ENCODE measurements at places on chromosomes 3 and 15.

DNA sequence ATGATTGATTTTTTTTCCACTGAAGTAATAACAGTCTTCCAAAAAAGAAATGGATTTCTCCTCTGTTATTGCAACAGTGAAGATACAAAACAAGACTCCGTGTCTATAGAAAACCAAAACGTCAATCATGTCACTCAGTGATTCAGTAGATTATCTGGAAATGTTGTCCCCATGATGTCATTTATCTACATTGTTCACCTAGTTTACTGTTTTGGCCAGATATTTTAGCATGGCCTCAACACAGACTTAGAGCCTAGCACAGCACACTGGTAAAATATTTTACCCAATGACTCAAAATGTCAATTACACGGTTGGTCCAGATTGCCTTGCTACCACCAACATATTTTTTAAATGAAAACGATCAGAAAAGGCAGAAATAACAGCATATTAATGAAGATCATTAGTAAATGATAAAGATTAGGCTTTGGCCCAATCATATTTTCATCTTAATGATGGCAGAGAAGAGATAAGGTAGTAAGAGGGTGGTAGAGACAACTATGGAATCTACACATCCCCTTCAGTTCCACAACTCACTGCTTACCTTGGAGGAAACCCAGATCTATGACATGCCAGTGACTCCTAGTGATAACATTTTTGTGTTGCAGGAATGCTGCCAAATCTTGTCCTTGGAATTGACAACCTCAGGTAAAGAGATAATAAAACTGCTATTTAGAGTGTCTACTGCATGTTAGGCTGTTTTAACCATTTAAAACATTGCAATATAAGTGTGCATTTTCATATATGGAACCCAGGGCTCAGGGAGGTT, 347.7 kb upstream of the ARPP21 start:
- H3K36me3 ChIP-seq, result no peaks in the 10 kb centered on the region
- H3K27me3 ChIP-seq, result no peaks in the 10 kb centered on the region
- H3K4me3 ChIP-seq, result no peak overlapping the region
- no peak for DNase-seq

- H3K27ac ChIP-seq, result peak overlapping the region; percentile 3
- no peak for DNase-seq
- no peak overlapping the region for H3K4me3 ChIP-seq
- no peaks in the 10 kb centered on the region for H3K27me3 ChIP-seq
- peaks cover 42% of the 10 kb centered on the region for H3K4me1 ChIP-seq
Observed at GRCh38 chr15:101185336-101185735, 66.5 kb downstream of the CHSY1 start.

- H3K36me3 ChIP-seq, result peaks cover 2% of the 10 kb centered on the region
- H3K27ac ChIP-seq, result no peak overlapping the region
- no peaks in the 10 kb centered on the region for H3K4me1 ChIP-seq
- DNase-seq, result no peak
- peaks cover 8% of the 10 kb centered on the region for H3K27me3 ChIP-seq
- no peak overlapping the region for H3K4me3 ChIP-seq
Observed at GRCh38 chr3:151811474-151811873, 2.4 kb upstream of the AADAC start.

- H3K4me1 ChIP-seq, result no peaks in the 10 kb centered on the region
- H3K36me3 ChIP-seq, result no peaks in the 10 kb centered on the region
- DNase-seq, result no peak
Observed at GRCh38 chr3:193187070-193187722, 53.8 kb upstream of the PLAAT1 start.

DNA sequence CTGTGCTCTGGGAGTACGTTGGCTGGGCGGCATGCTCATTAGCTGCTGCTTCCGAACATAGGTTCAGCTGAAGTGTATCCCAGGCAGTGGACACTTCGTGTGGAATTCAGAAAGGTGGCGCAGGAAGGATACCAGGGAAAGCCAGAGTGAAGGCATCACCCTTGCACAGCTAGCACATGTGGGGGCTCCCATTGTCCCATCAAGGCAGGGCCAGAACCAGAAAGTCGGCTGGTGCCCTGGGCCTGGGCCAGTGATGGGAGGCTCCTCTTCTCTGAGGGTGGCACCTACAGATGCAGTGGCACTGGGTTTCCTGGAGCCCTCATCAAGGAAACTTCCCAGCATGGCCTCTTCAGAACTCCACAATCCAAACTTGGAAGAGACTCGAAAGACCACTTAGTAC, 56.6 kb downstream of the PGPEP1L start:
- H3K36me3 ChIP-seq, result peaks cover 11% of the 10 kb centered on the region
- no peak overlapping the region for H3K4me3 ChIP-seq
- H3K27me3 ChIP-seq, result no peaks in the 10 kb centered on the region

DNA sequence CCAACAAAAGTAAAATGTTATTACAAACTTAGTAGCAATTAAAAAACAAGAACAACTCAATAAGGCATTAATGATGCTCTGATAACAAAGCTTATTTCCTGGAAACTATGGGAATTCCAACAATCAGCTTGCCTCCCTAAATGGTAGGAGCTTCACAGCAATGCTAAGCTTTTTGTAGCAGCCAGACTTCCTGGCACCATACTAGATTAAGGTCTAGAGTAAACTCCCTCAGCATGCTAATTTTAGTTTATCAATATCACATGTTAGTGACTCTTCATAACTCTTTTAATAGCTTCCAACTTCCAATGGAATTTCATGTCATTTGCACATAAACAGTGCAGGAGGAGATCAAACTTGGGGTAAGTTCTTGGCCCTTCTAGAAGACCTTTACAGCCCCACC, 782.0 kb downstream of the MCTP2 start:
- no peak overlapping the region for H3K27ac ChIP-seq
- DNase-seq, result no peak
- H3K27me3 ChIP-seq, result no peaks in the 10 kb centered on the region
- no peaks in the 10 kb centered on the region for H3K4me1 ChIP-seq
- H3K36me3 ChIP-seq, result no peaks in the 10 kb centered on the region

- H3K4me1 ChIP-seq, result peaks cover 30% of the 10 kb centered on the region
- H3K4me3 ChIP-seq, result peak overlapping the region; percentile 95
- H3K36me3 ChIP-seq, result peaks cover 36% of the 10 kb centered on the region
- H3K27ac ChIP-seq, result peak overlapping the region; percentile 99
- H3K27me3 ChIP-seq, result no peaks in the 10 kb centered on the region
- DNase-seq, result no peak
Observed at GRCh38 chr3:49674497-49674983, 389 bp downstream of the APEH start.

- H3K4me1 ChIP-seq, result peaks cover 36% of the 10 kb centered on the region
- peak; percentile 21 for DNase-seq
- H3K27ac ChIP-seq, result peak overlapping the region; percentile 80
- peaks cover 31% of the 10 kb centered on the region for H3K36me3 ChIP-seq
Observed at GRCh38 chr3:152516216-152516615, 247.5 kb downstream of the MBNL1 start.

GRCh38 chr3:144409319-144409718, 437.7 kb downstream of the DIPK2A start:
- H3K36me3 ChIP-seq, result no peaks in the 10 kb centered on the region
- DNase-seq, result no peak
- no peak overlapping the region for H3K27ac ChIP-seq
- H3K4me3 ChIP-seq, result no peak overlapping the region

GRCh38 chr3:160135851-160136250, 89.4 kb upstream of the C3orf80 start:
- no peak for DNase-seq
- H3K4me3 ChIP-seq, result no peak overlapping the region
- no peaks in the 10 kb centered on the region for H3K27me3 ChIP-seq
- peak overlapping the region; percentile 62 for H3K27ac ChIP-seq
- no peaks in the 10 kb centered on the region for H3K36me3 ChIP-seq
- peaks cover 17% of the 10 kb centered on the region for H3K4me1 ChIP-seq

DNA sequence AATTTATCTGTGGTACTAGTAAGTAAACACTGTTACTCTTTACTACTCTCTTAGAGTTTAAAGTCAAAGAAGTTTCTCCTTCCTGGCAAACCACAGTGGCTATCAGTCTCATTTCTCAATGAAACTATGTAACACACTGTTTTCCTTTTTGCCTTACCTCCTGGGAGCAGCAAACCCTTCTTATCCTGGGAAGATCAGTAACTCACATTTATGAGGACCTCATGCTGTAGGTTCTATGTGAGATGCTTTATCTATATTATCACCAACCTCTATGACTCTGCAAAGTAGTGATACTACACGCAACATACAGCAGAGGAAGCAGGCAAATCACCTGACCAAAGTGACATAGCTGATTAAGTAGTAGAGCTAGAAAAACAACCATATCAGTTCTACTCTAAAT, 35.3 kb downstream of the PBRM1 start:
- H3K4me3 ChIP-seq, result no peak overlapping the region
- no peaks in the 10 kb centered on the region for H3K27me3 ChIP-seq
- H3K4me1 ChIP-seq, result no peaks in the 10 kb centered on the region
- no peak overlapping the region for H3K27ac ChIP-seq
- peaks cover 39% of the 10 kb centered on the region for H3K36me3 ChIP-seq

DNA sequence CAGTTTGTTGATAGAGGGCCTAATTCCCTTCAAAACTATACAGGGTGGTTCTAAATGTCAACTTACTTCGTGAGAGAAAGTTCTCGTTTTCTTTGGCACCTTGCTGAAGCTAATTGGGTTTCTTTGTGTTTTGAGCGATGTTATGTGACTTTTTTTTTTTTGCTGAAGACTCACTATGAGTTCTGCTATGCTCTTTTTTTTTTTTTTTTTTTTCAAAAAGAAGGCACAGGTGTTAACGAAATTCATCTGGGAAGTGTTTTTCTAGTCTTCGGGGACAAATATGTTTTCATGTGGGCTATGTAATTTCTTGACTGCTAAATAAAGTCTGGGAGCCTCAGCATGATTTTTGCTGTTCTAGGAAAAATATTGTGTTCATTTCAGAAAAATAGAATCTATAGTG, 81.5 kb downstream of the PEX5L start:
- no peak for DNase-seq
- H3K27me3 ChIP-seq, result peaks cover 32% of the 10 kb centered on the region
- H3K36me3 ChIP-seq, result no peaks in the 10 kb centered on the region
- peaks cover 14% of the 10 kb centered on the region for H3K4me1 ChIP-seq

DNA sequence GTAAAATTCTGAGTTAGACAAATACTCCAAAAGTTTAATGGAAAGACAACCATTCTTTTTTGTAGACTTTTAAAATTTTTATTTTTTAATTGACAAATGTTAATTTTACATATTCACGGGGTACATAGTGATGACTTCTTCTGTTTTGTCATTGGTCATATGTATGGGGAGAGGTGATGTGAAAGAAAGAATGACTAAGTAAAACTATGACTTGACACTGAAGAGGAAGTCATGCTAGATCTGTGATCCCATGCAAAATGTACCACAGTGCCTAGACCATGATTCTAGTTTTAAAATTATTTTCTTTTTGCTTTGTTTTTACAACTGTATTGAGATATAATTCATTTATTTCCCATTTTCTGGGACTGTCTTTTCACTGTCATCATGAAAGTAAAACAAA, 281.6 kb downstream of the MBNL1 start:
- no peak overlapping the region for H3K4me3 ChIP-seq
- no peak overlapping the region for H3K27ac ChIP-seq
- H3K27me3 ChIP-seq, result no peaks in the 10 kb centered on the region
- no peaks in the 10 kb centered on the region for H3K36me3 ChIP-seq

- H3K27ac ChIP-seq, result no peak overlapping the region
- H3K27me3 ChIP-seq, result peaks cover 4% of the 10 kb centered on the region
- H3K4me3 ChIP-seq, result no peak overlapping the region
- H3K36me3 ChIP-seq, result no peaks in the 10 kb centered on the region
- DNase-seq, result no peak
Observed at GRCh38 chr15:92146511-92147150, 247.1 kb upstream of the ST8SIA2 start.

GRCh38 chr3:195063581-195064193, 207.3 kb downstream of the XXYLT1 start:
- peaks cover 30% of the 10 kb centered on the region for H3K4me1 ChIP-seq
- H3K27me3 ChIP-seq, result peaks cover 18% of the 10 kb centered on the region
- no peak for DNase-seq
- H3K27ac ChIP-seq, result no peak overlapping the region
- H3K36me3 ChIP-seq, result peaks cover 7% of the 10 kb centered on the region

GRCh38 chr15:81813215-81813614, 232.6 kb downstream of the MEX3B start:
- H3K4me1 ChIP-seq, result peaks cover 19% of the 10 kb centered on the region
- DNase-seq, result no peak
- H3K27me3 ChIP-seq, result peaks cover 16% of the 10 kb centered on the region
- H3K4me3 ChIP-seq, result no peak overlapping the region
- no peak overlapping the region for H3K27ac ChIP-seq

- no peak overlapping the region for H3K27ac ChIP-seq
- H3K27me3 ChIP-seq, result peaks cover 3% of the 10 kb centered on the region
- no peak for DNase-seq
- no peaks in the 10 kb centered on the region for H3K36me3 ChIP-seq
- no peak overlapping the region for H3K4me3 ChIP-seq
- H3K4me1 ChIP-seq, result peaks cover 5% of the 10 kb centered on the region
Observed at GRCh38 chr3:88298189-88298588, 148.4 kb downstream of the C3orf38 start.

GRCh38 chr3:76871655-76872054, 168.2 kb upstream of the ROBO2 start:
- H3K4me3 ChIP-seq, result no peak overlapping the region
- H3K27me3 ChIP-seq, result no peaks in the 10 kb centered on the region
- H3K4me1 ChIP-seq, result no peaks in the 10 kb centered on the region
- no peaks in the 10 kb centered on the region for H3K36me3 ChIP-seq
- DNase-seq, result no peak
- no peak overlapping the region for H3K27ac ChIP-seq

Data from stimulated activated naive B cell treated with anti-CD40 and anti-IgM and Interleukin-4, amounts not matched to agents 10 μg/mL and 1 μg/mL and 100 μg/mL, for 72 hours (primary cell).